ENCODE measurements at places on chromosomes 13 and 19.

DNA sequence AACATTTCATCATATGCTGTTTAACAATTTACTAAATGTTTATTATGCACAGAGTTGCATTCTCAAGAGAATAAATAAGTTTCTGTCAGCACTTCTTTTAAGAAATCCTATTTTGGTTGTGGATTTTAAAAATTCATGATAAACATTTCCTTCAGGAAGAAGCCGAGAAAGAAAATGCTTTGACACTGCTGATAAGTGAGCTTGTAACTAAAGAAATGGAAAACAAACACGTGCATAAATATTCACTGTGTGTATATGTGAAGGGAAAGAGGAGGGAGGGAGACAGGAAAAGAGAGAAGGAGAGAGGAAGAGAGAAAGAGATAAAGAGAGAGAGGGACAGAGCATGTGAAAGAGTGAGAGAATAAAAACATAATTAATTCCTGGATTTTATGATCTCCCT, 1165.0 kb downstream of the DIAPH3 start:
- H3K4me1 ChIP-seq = no peaks in the 10 kb centered on the region
- H3K4me3 ChIP-seq = no peak overlapping the region
- H3K27me3 ChIP-seq = no peaks in the 10 kb centered on the region
- no peak overlapping the region for H3K27ac ChIP-seq
- no peak for DNase-seq

GRCh38 chr13:100014621-100015020, 33.0 kb downstream of the ZIC2 start:
- DNase-seq = no peak
- no peak overlapping the region for H3K4me3 ChIP-seq
- H3K4me1 ChIP-seq = peaks cover 9% of the 10 kb centered on the region
- no peaks in the 10 kb centered on the region for H3K36me3 ChIP-seq
- no peak overlapping the region for H3K27ac ChIP-seq
- H3K27me3 ChIP-seq = no peaks in the 10 kb centered on the region

GRCh38 chr13:75764926-75765310, 128.8 kb downstream of the LMO7 start:
- no peak overlapping the region for H3K4me3 ChIP-seq
- no peaks in the 10 kb centered on the region for H3K27me3 ChIP-seq
- no peak for DNase-seq
- no peak overlapping the region for H3K27ac ChIP-seq
- peaks cover 26% of the 10 kb centered on the region for H3K4me1 ChIP-seq

GRCh38 chr19:1407528-1408299, at the start of gene DAZAP1:
Gene DAZAP1, plus strand, starts transcription at chr19:1407586. Its CDS starts 188 bp downstream, at chr19:1407774.
- H3K4me3 ChIP-seq = peak within 1 kb of the TSS; percentile 88
- peaks cover 32% of the 10 kb centered on the region for H3K4me1 ChIP-seq
- no peaks in the 10 kb centered on the region for H3K27me3 ChIP-seq
- H3K36me3 ChIP-seq = peaks cover 17% of the 10 kb centered on the region
- DNase-seq = no peak
- no peak within 1 kb of the TSS for H3K27ac ChIP-seq

GRCh38 chr13:44974056-44974793, 15.0 kb downstream of the NUFIP1 start:
- H3K4me3 ChIP-seq = no peak overlapping the region
- peaks cover 17% of the 10 kb centered on the region for H3K36me3 ChIP-seq
- no peaks in the 10 kb centered on the region for H3K27me3 ChIP-seq
- H3K27ac ChIP-seq = no peak overlapping the region
- H3K4me1 ChIP-seq = no peaks in the 10 kb centered on the region

- H3K27me3 ChIP-seq = no peaks in the 10 kb centered on the region
- no peaks in the 10 kb centered on the region for H3K4me1 ChIP-seq
These were observed 368.4 kb downstream of the KLF12 start for GRCh38 chr13:73765651-73766384.

GRCh38 chr13:67106502-67107057, 123.6 kb downstream of the PCDH9 start:
- no peaks in the 10 kb centered on the region for H3K27me3 ChIP-seq
- peaks cover 15% of the 10 kb centered on the region for H3K4me1 ChIP-seq
- peaks cover 5% of the 10 kb centered on the region for H3K36me3 ChIP-seq

GRCh38 chr19:49430678-49431329, 5.6 kb downstream of the GFY start:
- H3K27ac ChIP-seq = no peak overlapping the region
- H3K36me3 ChIP-seq = no peaks in the 10 kb centered on the region
- peaks cover 43% of the 10 kb centered on the region for H3K27me3 ChIP-seq
- peak; percentile 38 for DNase-seq

GRCh38 chr19:57282011-57282643, 1.8 kb downstream of the ZNF460 start:
- H3K4me3 ChIP-seq = no peak overlapping the region
- peaks cover 47% of the 10 kb centered on the region for H3K36me3 ChIP-seq
- DNase-seq = peak; percentile 21
- H3K27ac ChIP-seq = no peak overlapping the region
- peaks cover 20% of the 10 kb centered on the region for H3K4me1 ChIP-seq
- no peaks in the 10 kb centered on the region for H3K27me3 ChIP-seq

DNA sequence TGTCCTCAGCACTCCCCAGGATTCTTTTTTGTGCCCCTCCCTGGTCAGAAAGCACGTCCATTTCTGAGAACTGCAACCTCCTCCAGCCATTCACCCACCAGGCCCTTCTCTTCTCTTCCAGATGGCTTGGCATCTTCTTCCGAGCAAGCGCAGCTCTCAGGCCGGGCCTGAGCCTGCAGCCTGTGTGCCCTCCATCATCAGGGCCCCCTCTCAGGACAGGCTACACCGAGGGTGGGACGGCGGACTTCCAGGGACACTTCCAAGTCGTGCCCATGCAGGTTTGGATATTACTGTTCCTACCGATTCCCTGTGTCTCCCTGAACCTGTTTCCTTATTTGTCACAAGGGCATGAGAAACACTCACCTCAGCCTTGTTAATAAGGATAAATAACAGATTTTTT, 28.4 kb downstream of the SOX1 start:
- H3K36me3 ChIP-seq = no peaks in the 10 kb centered on the region
- no peak overlapping the region for H3K27ac ChIP-seq
- DNase-seq = no peak
- no peak overlapping the region for H3K4me3 ChIP-seq
- H3K27me3 ChIP-seq = no peaks in the 10 kb centered on the region

GRCh38 chr13:107203146-107203847, 635.4 kb upstream of the ARGLU1 start:
- no peak overlapping the region for H3K27ac ChIP-seq
- H3K36me3 ChIP-seq = no peaks in the 10 kb centered on the region
- peak; percentile 30 for DNase-seq
- no peak overlapping the region for H3K4me3 ChIP-seq

DNA sequence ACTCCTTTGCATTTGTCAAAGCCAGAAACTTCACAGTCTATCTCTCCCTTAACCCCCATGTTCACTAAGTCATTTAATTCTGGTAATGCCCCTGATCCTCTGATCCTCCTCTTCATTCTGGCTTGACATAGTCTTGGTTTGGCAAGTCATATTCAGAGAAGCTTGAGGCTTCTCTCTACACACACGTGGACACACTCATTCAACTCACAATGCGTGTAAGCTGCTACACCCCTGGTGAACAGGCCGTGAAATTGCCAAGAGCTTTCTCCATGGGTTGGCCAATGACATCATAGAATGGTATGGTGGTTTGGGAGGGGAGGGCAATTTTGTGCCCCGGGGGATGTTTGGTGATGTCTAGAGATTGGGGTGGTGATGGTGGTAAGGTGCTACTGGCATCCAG, 47.9 kb upstream of the FLT1 start:
- no peak overlapping the region for H3K27ac ChIP-seq
- DNase-seq = no peak
- no peaks in the 10 kb centered on the region for H3K4me1 ChIP-seq
- no peaks in the 10 kb centered on the region for H3K36me3 ChIP-seq
- H3K4me3 ChIP-seq = no peak overlapping the region

- H3K27me3 ChIP-seq = peaks cover 13% of the 10 kb centered on the region
- H3K4me3 ChIP-seq = no peak overlapping the region
- no peaks in the 10 kb centered on the region for H3K36me3 ChIP-seq
- no peak for DNase-seq
- H3K4me1 ChIP-seq = peaks cover 5% of the 10 kb centered on the region
These were observed 32.9 kb upstream of the SLC15A1 start for GRCh38 chr13:98785405-98785804.

DNA sequence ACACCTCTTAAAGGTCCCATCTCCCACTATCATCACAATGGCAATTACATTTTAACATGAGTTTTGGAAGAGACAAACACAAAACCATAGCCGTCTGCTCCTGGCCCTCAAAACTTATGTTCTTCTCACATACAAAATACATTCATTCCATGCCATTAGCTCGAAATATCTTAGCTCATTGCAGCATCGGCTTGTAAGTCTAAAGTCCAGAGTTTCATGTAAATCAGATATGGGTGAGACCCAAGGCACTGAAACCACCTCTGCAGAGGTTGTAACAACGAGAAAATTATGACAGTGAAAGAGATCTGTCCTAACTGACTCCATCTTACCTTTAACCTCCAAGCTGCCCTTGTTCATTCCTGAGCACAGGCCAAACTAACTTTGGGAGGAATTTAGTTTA, 635.0 kb upstream of the SPRY2 start:
- no peaks in the 10 kb centered on the region for H3K4me1 ChIP-seq
- H3K27me3 ChIP-seq = no peaks in the 10 kb centered on the region
- no peak overlapping the region for H3K27ac ChIP-seq
- H3K36me3 ChIP-seq = no peaks in the 10 kb centered on the region

DNA sequence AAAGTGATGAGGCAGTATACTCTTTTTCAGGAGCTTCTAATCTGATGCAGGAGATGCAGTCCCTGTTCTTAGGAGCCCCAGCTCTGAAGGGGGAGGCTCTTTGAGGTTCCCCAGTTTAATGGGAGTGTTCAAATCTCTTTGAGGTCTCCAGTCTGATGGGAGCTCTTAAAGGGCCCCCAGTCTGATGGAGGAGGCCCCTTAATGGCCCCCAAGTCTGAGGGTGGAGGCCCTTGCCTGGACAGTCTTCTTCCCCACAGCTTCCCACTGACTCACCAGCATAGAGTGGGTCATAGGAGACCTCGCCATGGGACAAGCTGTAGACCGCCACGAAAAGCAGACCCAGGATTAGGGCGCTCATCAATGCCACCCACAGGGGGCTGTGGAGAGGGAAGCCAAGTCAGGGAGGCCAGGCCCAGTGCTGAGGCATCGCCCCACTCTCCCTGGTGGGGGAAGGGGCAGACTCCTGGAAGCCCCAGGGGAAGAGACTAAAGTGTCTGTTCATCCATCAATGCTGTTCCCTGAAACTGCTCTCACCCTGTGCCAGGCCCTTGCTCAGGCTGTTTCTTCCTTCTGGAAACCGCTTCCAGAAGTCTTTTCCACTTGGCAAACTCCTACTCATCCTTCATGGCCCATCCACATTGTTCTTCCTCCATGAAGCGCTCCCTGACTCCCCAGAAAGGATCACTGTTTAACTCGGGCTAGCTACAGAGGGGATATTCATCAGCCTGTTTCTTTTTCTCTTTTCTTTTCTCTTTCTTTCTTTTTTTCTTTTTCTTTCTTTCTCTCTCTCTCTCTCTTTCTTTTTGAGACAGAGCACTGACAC, 2.1 kb downstream of the TM6SF2 start:
- H3K4me1 ChIP-seq = no peaks in the 10 kb centered on the region
- H3K27me3 ChIP-seq = peaks cover 11% of the 10 kb centered on the region
- no peak overlapping the region for H3K4me3 ChIP-seq
- peaks cover 15% of the 10 kb centered on the region for H3K36me3 ChIP-seq
- DNase-seq = no peak

- peak overlapping the region; percentile 59 for H3K4me3 ChIP-seq
- H3K27me3 ChIP-seq = no peaks in the 10 kb centered on the region
- DNase-seq = peak; percentile 53
- peaks cover 77% of the 10 kb centered on the region for H3K36me3 ChIP-seq
These were observed 3.9 kb downstream of the FEM1A start for GRCh38 chr19:4795400-4795799.

DNA sequence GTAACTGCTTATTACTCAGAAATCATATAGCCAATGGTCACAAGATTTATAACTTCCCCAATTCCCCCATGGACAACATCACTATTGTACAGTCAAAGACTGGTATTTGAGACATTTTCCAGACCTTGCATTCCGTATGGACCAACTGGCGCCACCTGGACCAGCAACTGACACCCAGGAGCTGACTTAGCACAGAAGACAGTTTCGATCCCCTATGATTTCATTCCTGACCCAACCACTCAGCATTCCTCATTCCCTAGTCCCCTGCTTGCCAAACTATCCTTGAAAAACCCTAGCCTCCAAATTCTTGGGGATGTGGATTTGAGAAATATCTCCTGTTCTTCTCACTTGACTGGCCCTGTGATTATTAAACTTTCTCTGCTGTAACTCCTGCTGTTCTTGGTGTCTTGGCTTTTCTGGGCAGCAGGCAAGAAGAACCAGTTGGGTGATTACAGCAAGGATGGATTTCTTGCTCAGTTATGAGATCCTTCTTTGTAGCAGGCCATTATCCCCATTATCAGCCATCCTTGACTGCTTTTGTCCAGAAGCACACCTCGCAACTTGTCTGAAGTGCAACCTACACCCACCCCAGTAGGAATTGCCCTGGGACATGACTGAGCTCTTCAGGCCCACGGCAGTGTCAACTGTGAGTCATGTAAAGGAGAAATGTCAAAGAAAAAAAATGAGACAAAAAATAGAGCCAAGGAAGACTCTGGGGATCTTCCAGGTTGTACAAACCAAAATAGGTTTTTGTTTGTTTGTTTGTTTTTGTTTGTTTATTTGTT, 13.7 kb upstream of the MAP3K10 start:
- H3K27me3 ChIP-seq = no peaks in the 10 kb centered on the region
- H3K4me3 ChIP-seq = no peak overlapping the region
- H3K27ac ChIP-seq = no peak overlapping the region
- DNase-seq = no peak
- H3K36me3 ChIP-seq = no peaks in the 10 kb centered on the region

DNA sequence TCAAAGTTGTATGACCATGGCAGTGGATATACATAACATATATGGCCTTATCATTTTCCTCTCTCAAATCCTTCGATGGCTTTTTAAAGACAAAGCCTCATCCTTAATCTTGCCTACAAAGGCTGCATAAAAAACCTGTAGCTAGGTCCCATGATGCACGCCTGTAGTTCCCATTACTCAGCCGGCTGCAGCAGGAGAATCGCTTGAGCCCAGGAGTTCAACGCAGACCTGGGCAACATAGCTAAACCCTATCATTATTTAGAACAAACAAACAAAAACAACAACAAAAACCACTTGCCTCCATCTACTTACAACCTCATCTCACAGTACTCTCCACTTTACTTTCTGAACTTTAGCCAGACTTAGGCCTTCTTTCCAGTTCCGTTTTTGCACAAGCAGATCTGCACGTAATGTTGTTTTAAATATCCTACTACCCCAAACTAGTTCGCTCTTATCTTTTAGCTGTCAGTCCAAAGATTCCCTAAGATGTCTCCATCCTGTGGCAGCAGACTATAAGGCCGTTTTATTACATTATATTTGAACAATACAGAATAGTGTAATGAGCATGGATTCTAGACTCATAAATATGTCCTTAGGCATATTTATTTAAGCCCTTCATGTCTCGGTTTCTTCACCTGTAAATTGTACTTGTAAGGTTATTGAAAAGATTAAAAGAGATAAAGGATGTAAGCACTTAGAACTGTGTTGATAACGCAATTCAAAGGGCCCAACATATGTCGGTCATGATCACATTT, 969 bp upstream of the POMP start:
- H3K27ac ChIP-seq = peak overlapping the region; percentile 97
- peak overlapping the region; percentile 90 for H3K4me3 ChIP-seq
- no peaks in the 10 kb centered on the region for H3K27me3 ChIP-seq

GRCh38 chr13:60331249-60332012, 65.6 kb upstream of the TDRD3 start:
- no peak overlapping the region for H3K4me3 ChIP-seq
- no peak overlapping the region for H3K27ac ChIP-seq
- no peak for DNase-seq
- no peaks in the 10 kb centered on the region for H3K36me3 ChIP-seq
- no peaks in the 10 kb centered on the region for H3K4me1 ChIP-seq

- no peaks in the 10 kb centered on the region for H3K36me3 ChIP-seq
- H3K4me3 ChIP-seq = no peak overlapping the region
- no peak for DNase-seq
- H3K27ac ChIP-seq = no peak overlapping the region
- no peaks in the 10 kb centered on the region for H3K4me1 ChIP-seq
These were observed 157.6 kb upstream of the OBI1 start for GRCh38 chr13:78816592-78816991.

Data from MCF 10A (cell line).